Suprapubic skin (tissue), 4 donors: ENCODE measurements at places on chromosomes 6 and 20. TPM values are rescaled to one million over a fixed set of nuclear protein-coding genes. Genes with fewer than 3 reads are reported as not detected.

Gene BTNL2
- not detected for total RNA-seq

Gene GSS
- 69.5 TPM for total RNA-seq

Gene PSMB9
- 19.4 TPM for total RNA-seq

Gene WFDC2
- 29.6 TPM for total RNA-seq

Gene LY6G6F
- not detected for total RNA-seq

Gene APOM
- 7.8 TPM for total RNA-seq

Gene SLC4A11
- 9.9 TPM for total RNA-seq

Gene MMS22L
- 8.5 TPM for total RNA-seq

Gene NOTCH4
- 10.6 TPM for total RNA-seq

GRCh38 chr6:13992417-13993055 lies 67.8 kb downstream of the RNF182 start:
- DNase-seq, result no peak

- DNase-seq, result no peak
Measured at GRCh38 chr6:117165911-117166499, 99.4 kb upstream of the VGLL2 start.

DNA sequence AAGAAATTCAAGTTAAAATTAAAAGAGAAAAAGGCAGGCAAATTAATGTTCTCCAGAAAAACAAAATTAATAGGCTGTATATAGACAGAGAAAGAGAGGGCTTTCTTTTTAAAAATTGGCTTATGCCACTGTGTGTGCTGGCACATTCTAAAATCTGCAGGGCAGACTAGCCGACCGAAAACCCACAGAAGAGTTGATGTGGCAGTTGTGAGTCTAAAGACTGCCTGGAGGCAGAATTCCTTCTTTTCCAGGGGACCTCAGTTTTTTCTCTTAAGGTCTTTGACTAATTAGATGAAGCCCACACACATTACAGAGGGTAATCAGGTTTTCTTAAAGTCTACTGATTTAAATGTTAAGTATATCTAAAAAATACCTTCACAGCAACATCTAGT lies 85.7 kb downstream of the GJA1 start:
- DNase-seq, result no peak

GRCh38 chr6:71194724-71195123 lies 93.9 kb upstream of the OGFRL1 start:
- no peak for DNase-seq

DNA sequence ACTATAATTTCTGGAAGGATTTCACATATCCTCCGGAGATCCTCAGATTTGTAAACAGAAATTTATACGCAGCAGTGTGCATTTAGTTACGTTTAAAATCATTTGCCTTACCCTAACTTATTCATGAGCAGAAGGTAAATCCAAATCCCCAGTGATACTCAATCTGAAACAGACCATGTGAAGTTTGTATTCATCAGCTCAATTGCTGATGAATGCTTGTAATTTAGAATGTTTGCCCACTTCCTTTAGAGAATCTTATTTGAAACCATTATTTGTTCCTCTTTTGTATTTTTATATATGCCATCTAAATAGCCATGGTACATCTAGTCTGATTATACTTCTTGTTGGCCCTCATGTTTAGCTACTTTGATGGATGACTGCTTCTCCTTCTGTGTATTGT lies 15.4 kb downstream of the TAAR1 start:
- no peak for DNase-seq

DNA sequence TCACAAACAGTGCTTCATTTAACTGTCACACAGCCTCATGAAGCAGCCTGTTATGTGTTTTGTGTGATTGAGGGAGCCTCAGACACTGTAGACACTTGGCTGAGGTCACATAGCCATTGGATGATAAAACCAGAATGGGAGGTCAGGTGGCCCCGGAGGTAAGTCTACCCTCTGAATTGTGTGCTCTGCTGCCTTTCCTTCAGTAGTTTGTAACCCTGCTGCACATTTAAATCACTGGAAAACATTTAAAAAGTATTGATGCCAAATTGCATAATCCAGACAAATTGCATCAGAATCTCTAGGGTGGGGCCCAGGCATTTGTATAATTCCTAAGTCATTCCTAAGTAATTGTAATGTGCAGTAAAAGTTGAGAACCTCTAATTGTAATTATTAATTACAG lies 85.2 kb upstream of the ECI2 start:
- no peak for DNase-seq
